IMR-90 (cell line): ENCODE measurements at places on chromosomes 12 and 14.
A peak's percentile ranks its signal among the peaks of the same experiment; 100 is the strongest.

DNA sequence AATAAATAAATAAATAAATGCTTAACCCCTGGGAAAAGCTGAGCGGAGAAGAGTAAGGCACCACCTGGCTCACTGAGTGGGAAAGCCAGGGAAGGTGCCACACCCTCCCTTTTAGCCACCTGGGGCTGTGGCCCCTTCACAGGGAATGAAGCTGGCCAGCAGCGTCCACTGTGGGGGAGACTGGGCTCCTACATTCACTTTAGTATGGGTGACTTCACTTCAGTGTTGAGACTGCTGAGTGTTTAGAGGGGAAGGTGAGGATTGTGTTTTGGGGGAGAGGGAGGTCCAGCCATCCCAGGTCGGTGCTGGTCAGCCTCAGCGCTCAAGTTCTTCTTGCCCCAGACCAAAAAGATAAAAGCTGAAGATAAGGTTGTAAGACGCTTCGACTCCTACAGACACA, 1.6 kb downstream of the NAB2 start:
- H3K4me3 ChIP-seq = peak overlapping the region; percentile 98
- peak overlapping the region; percentile 75 for H3K27ac ChIP-seq
- DNase-seq = no peak
- no peaks in the 10 kb centered on the region for H3K27me3 ChIP-seq
- peaks cover 47% of the 10 kb centered on the region for H3K36me3 ChIP-seq

- H3K27ac ChIP-seq = no peak overlapping the region
- H3K4me1 ChIP-seq = no peaks in the 10 kb centered on the region
- no peaks in the 10 kb centered on the region for H3K36me3 ChIP-seq
- DNase-seq = no peak
- H3K4me3 ChIP-seq = no peak overlapping the region
- H3K27me3 ChIP-seq = peaks cover 32% of the 10 kb centered on the region
Measured at GRCh38 chr12:116698554-116699075, 39.3 kb downstream of the SPRING1 start.

DNA sequence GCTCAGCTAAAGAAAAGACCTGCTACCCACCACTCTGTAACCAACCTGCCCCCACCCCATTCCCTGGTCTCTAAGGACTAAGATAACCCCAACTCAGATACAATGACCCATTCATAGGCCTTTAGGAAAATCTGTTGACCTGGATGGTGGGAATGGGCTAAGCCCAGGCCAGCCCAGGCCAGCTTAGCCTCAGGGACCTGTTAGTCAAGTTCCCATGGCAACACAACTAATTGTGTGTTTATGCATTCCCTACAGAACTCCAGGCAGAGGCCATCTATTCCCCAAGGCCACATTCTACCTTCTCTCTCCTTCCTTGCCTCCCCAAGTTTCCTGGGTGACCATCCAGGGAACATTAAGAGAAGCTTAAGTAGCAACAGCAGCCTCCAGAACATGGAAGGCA, 16.1 kb upstream of the KRT8 start:
- no peak overlapping the region for H3K27ac ChIP-seq
- peak; percentile 26 for DNase-seq
- H3K27me3 ChIP-seq = no peaks in the 10 kb centered on the region; the same call in 1 of the 2 replicates
- peaks cover 20% of the 10 kb centered on the region for H3K4me1 ChIP-seq
- H3K36me3 ChIP-seq = no peaks in the 10 kb centered on the region
- no peak overlapping the region for H3K4me3 ChIP-seq

GRCh38 chr12:109098183-109098604, 797 bp downstream of the UNG start:
- H3K4me3 ChIP-seq = peak overlapping the region; percentile 80
- peak; percentile 60 for DNase-seq

- no peak overlapping the region; the same call in 1 of the 2 replicates for H3K4me3 ChIP-seq
- H3K36me3 ChIP-seq = no peaks in the 10 kb centered on the region
- peaks cover 82% of the 10 kb centered on the region for H3K27me3 ChIP-seq
Measured at GRCh38 chr14:36663404-36664321, 2.0 kb downstream of the PAX9 start.

GRCh38 chr14:80216818-80217217, 5.5 kb upstream of the DIO2 start:
- DNase-seq = peak; percentile 17
- H3K36me3 ChIP-seq = no peaks in the 10 kb centered on the region
- H3K4me3 ChIP-seq = no peak overlapping the region
- H3K27ac ChIP-seq = no peak overlapping the region
- peaks cover 3% of the 10 kb centered on the region; the same call in 1 of the 2 replicates for H3K4me1 ChIP-seq

DNA sequence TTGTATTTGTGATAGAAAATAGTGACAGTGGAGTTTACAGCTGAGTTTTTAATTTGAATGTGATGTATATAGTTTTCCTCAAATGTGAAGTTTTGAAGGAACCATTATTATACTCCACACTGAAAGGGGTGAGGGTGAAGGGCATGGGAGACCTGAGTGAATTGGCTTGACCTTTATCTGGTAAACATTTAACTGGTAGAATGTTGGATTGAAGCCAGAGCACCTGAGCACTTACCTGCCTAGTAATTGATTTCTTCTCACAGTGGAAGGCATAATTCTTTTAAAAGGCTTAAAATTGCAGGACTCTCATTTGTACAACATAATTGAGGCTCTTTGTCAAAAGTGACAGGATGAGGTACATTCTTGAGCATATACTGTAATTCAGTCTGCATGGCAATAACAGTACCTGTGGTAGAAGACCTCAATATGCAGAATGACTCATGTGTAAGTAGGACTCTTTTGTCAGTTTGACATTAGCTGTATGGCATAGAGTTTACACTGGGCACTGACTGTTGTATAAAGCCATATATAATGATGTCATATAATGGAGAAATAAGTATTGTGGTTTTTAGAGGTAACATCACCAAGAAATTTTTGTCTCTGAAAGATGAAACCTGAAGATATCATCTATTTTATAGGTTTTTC, 309.6 kb downstream of the TMTC2 start:
- no peaks in the 10 kb centered on the region for H3K27me3 ChIP-seq
- H3K36me3 ChIP-seq = no peaks in the 10 kb centered on the region
- H3K27ac ChIP-seq = no peak overlapping the region
- no peak for DNase-seq

DNA sequence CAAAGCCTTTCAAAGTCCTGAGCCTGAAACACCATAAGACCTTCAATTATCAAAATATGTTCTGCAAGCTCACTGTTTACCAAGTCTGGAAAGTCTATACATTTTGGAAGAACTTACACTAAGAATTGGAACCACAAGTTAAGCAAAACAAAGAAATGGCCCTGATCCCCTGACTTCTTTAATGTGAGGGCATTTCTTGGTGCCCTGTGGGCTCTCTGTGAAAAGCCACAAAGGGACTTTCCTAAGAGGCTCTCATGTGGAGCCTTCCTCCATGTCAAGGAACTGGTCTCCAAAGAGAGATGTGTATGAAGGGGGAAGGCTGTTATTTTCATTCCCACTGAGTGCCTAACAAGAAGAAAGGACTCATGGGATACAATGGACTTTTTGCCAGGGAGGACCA, 13.5 kb upstream of the MYH6 start:
- peaks cover 18% of the 10 kb centered on the region for H3K27me3 ChIP-seq
- no peak for DNase-seq
- H3K27ac ChIP-seq = no peak overlapping the region
- H3K4me3 ChIP-seq = no peak overlapping the region
- no peaks in the 10 kb centered on the region for H3K36me3 ChIP-seq

- no peaks in the 10 kb centered on the region for H3K27me3 ChIP-seq
- no peak overlapping the region for H3K27ac ChIP-seq
- no peak overlapping the region for H3K4me3 ChIP-seq
Measured at GRCh38 chr14:29310210-29310609, 543.6 kb downstream of the FOXG1 start.

DNA sequence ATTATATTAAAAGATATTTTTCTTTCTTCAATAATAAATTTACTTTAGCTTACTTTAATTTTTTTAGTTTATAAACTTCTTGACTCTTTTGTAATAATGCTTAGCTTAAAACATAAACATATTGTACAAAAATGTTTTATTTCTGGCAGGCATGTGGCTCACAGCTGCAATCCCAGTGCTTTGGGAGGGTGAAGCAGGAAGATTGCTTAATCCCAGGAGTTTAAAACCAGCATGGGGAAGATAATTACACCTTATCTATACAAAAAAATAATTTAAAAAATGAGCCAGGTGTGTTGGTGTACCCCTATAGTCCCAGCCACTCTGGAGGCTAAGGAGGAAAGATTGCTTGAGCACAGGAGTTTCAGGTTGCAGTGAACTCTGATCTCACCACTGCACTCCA, 120.7 kb downstream of the GPHN start:
- DNase-seq = peak; percentile 37
- no peaks in the 10 kb centered on the region for H3K36me3 ChIP-seq
- no peaks in the 10 kb centered on the region for H3K27me3 ChIP-seq
- no peak overlapping the region for H3K4me3 ChIP-seq
- H3K27ac ChIP-seq = peak overlapping the region; percentile 57; the same call in 1 of the 2 replicates

DNA sequence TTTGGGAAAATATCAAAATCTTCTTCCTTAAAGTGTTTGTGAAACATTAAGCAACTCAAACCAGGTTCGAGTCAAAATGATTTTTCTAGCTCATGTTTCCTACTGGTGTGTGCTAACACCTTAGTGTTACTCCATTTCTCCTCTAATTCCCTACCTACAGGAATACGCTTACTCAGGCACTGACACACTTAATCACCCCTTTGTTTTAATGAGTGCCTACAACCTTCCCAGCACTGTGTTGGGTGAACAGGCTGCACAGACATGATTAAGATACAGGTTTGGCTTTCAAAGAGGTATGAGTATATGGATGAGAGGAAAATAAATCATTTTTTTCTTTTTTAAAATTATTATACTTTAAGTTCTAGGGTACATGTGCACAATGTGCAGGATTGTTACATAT, 15.6 kb upstream of the PZP start:
- H3K4me3 ChIP-seq = no peak overlapping the region
- no peaks in the 10 kb centered on the region for H3K36me3 ChIP-seq
- no peaks in the 10 kb centered on the region for H3K27me3 ChIP-seq
- no peaks in the 10 kb centered on the region for H3K4me1 ChIP-seq

DNA sequence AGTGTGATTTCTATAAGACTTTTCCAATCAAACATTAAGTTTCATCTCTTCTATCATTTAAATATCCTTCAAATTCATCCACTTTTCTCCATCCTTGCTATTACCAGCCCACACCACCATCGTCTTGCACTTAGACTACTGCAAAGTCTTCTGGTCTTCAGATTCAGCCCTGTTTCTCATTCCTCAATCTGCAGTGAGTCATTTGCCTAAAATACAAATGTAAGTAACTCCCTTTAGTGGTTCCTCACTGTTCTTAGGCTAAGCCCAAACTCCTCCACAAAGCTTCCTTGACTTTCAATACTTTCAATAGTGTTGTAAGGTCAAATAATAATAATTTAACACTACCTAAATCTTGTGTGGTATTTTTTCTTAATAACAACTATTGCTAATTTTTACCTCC, 83.3 kb downstream of the PLEKHG7 start:
- H3K27me3 ChIP-seq = no peaks in the 10 kb centered on the region
- peaks cover 8% of the 10 kb centered on the region for H3K4me1 ChIP-seq
- peak; percentile 67 for DNase-seq
- H3K4me3 ChIP-seq = no peak overlapping the region

GRCh38 chr14:87767567-87767901, 225.4 kb downstream of the GALC start:
- H3K27ac ChIP-seq = no peak overlapping the region
- no peaks in the 10 kb centered on the region for H3K36me3 ChIP-seq
- no peak for DNase-seq

DNA sequence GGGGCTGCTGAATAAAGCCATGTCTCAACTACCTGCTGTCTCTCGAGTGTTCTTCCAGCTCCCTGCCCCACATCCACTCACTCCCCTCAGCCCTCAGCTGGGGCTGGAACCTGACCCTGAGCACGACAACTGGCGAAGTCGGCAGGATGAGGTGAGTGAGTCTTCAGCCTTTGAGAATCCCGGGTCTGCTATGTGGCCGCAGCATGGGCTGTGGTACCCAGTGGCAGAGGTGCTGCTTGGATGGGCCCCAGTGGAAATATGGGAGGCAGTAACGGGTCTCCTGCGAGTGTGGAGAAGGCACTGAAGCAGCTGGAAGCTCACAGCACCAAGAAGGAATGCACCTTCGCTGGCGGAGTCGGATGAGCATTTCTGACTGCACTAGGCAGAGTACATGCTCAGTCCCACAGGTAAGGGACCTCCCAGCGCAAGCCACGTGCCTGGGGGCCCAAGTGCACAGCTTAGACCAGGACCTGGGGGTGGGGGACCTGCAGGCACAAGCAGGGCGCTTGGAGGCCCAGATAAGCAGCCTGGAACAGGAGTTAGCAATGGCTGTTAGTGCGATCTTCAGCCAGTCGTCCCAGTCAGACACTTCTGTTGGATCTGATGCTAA, 95.5 kb upstream of the TMPO start:
- no peaks in the 10 kb centered on the region for H3K36me3 ChIP-seq
- H3K27ac ChIP-seq = no peak overlapping the region
- DNase-seq = no peak
- peaks cover 11% of the 10 kb centered on the region for H3K4me1 ChIP-seq
- H3K27me3 ChIP-seq = no peaks in the 10 kb centered on the region
- H3K4me3 ChIP-seq = no peak overlapping the region

GRCh38 chr14:72186523-72186922, 254.3 kb downstream of the RGS6 start:
- no peaks in the 10 kb centered on the region for H3K4me1 ChIP-seq
- DNase-seq = no peak
- no peaks in the 10 kb centered on the region for H3K27me3 ChIP-seq

- no peaks in the 10 kb centered on the region for H3K27me3 ChIP-seq
- H3K4me3 ChIP-seq = no peak overlapping the region
- H3K4me1 ChIP-seq = no peaks in the 10 kb centered on the region
Measured at GRCh38 chr14:77549451-77549850, 50.8 kb upstream of the ISM2 start.

GRCh38 chr12:71969330-71969729, 30.7 kb downstream of the TPH2 start:
- no peak overlapping the region for H3K4me3 ChIP-seq
- DNase-seq = no peak
- no peak overlapping the region for H3K27ac ChIP-seq
- H3K36me3 ChIP-seq = no peaks in the 10 kb centered on the region
- H3K4me1 ChIP-seq = no peaks in the 10 kb centered on the region; the same call in 1 of the 2 replicates
- H3K27me3 ChIP-seq = peaks cover 8% of the 10 kb centered on the region; the same call in 1 of the 2 replicates

DNA sequence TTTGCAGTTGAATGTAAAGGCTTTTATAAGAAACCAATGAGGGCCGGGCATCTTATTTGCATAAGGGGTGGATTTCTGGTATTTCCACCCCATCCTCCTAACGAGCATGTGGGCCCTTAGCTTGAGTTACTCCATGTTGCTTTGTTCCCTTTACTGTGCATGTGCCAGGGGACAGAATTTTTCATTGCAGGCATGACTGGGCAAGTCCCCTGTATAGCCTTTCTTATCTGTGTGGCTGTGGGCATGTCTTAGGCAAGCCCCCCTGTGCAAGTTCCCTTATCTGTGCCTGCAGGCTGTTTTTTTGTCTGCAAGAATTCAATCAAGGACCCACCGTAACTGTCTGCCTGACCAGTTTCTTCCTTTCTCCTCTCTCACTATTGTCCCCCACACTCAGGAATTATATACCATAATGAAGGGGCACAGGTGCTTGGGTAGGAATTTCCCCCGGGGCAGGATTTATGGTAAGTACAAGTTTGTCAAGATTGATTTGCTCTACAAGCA, 152.2 kb upstream of the CNOT2 start:
- H3K4me3 ChIP-seq = no peak overlapping the region
- no peaks in the 10 kb centered on the region for H3K36me3 ChIP-seq
- no peak overlapping the region for H3K27ac ChIP-seq
- no peaks in the 10 kb centered on the region for H3K4me1 ChIP-seq
- no peaks in the 10 kb centered on the region; the same call in 1 of the 2 replicates for H3K27me3 ChIP-seq

- no peak overlapping the region for H3K4me3 ChIP-seq
- DNase-seq = no peak
- peaks cover 2% of the 10 kb centered on the region; the same call in 1 of the 2 replicates for H3K4me1 ChIP-seq
- no peak overlapping the region for H3K27ac ChIP-seq
- no peaks in the 10 kb centered on the region for H3K27me3 ChIP-seq
- H3K36me3 ChIP-seq = peaks cover 2% of the 10 kb centered on the region
Measured at GRCh38 chr12:62472472-62472871, 5.8 kb downstream of the MON2 start.
